ENCODE measurements at places on chromosomes 2 and 18.

- no peaks in the 10 kb centered on the region for H3K36me3 ChIP-seq
- H3K27me3 ChIP-seq: no peaks in the 10 kb centered on the region
- no peak for DNase-seq
- H3K27ac ChIP-seq: no peak overlapping the region
These were observed 791.3 kb downstream of the PLCL1 start for GRCh38 chr2:198595721-198596120.

DNA sequence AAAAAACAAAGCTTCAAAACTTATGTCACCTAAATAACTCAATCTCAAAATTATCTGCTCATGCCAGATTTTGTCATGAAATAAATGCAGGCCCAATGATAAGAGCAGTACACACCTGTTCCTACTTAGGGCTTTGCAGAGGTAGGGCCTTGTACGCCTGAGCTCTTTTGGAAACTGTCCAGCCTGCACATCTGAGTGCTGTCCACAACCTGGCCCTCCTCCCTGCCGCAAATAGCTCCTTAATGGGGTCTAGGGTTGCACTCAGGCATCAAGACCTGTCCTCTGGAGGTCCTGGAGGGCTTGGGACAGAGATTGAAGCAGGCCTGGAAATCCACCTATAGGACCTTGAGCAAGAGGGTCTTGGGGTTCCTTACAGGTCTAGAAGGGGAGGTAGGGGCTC, 115.4 kb upstream of the CCDC195 start:
- no peak overlapping the region for H3K4me3 ChIP-seq
- H3K4me1 ChIP-seq: no peaks in the 10 kb centered on the region

DNA sequence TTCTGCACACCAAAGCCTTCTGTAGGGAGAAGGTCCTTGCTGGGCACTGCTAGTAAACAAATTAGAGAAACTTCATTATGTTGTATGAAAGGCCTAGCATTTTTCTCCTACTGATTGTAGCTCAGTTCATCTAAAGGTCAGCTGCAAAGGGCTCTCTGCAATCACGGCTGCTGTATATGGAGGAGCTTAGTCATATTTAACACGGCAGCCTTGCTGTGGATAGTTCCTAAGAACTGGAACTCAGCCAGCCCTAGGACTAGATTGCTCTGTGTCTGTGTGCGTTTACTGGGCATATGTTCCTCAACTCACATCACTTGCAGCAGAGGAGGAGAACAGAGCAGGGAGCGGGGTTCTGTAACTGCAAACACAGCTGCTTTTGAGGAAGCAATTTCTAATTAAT, 1103.9 kb upstream of the KLHL29 start:
- H3K36me3 ChIP-seq: no peaks in the 10 kb centered on the region
- H3K4me1 ChIP-seq: no peaks in the 10 kb centered on the region
- no peak overlapping the region for H3K4me3 ChIP-seq
- no peaks in the 10 kb centered on the region for H3K27me3 ChIP-seq
- no peak for DNase-seq
- H3K27ac ChIP-seq: no peak overlapping the region

GRCh38 chr18:28007841-28008240, 169.1 kb downstream of the CDH2 start:
- no peaks in the 10 kb centered on the region for H3K4me1 ChIP-seq
- H3K4me3 ChIP-seq: no peak overlapping the region
- DNase-seq: no peak
- H3K27ac ChIP-seq: no peak overlapping the region
- no peaks in the 10 kb centered on the region for H3K27me3 ChIP-seq

DNA sequence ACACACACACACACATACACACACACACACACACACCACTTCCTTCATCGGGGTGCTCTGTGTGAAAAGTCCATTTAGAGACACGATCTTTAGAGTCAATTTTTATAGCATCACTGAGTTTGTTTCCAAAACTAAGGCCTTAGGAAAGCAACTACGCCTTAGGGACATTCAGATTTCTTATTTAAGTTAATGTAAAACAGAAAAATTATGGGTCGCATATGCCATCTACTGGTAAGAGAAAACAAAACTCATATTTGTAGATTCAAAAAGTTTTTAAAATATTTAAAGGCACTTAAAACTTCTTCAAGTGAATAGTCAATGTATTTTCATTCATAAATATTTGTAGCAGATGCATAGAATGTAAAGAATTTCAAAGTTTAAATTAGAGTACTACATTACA, 166.2 kb downstream of the ATAD2B start:
- H3K27me3 ChIP-seq: no peaks in the 10 kb centered on the region
- H3K27ac ChIP-seq: no peak overlapping the region
- no peak for DNase-seq
- no peak overlapping the region for H3K4me3 ChIP-seq
- H3K36me3 ChIP-seq: peaks cover 26% of the 10 kb centered on the region
- peaks cover 16% of the 10 kb centered on the region for H3K4me1 ChIP-seq

- H3K27ac ChIP-seq: peak overlapping the region; percentile 91
- peaks cover 96% of the 10 kb centered on the region for H3K4me1 ChIP-seq
- H3K36me3 ChIP-seq: no peaks in the 10 kb centered on the region
These were observed 91.9 kb downstream of the ZFP36L2 start for GRCh38 chr2:43134571-43134889.
